Frontal cortex (tissue), 4 donors: ENCODE measurements at places on chromosomes 7 and 10. TPM values are rescaled to one million over a fixed set of nuclear protein-coding genes. Genes with fewer than 3 reads are reported as not detected.

Gene CRYGN
- under 0.01 TPM for total RNA-seq

Gene PIK3AP1
- total RNA-seq = 4.5 TPM

Gene CRTAC1
- 7.3 TPM for total RNA-seq

Gene TMEM130
- total RNA-seq = 4.9 TPM

Gene PEX1
- 74.6 TPM for total RNA-seq

Gene AEBP1
- 4.1 TPM for total RNA-seq

Gene AKR1C8
- total RNA-seq = not detected

Gene KCNIP2
- total RNA-seq = 12.6 TPM

Gene GUSB
- 19.6 TPM for total RNA-seq

Gene ELN
- 11.0 TPM for total RNA-seq

Gene STEAP1B
- total RNA-seq = 2.4 TPM

Gene PAX4
- total RNA-seq = not detected

Gene LRGUK
- total RNA-seq = 14.3 TPM
